Amygdala (tissue), 56 donors: ENCODE measurements at places on chromosomes 7 and 10.

GRCh38 chr7:26930845-26931244 lies 66.5 kb upstream of the SKAP2 start:
- no peak for DNase-seq

DNA sequence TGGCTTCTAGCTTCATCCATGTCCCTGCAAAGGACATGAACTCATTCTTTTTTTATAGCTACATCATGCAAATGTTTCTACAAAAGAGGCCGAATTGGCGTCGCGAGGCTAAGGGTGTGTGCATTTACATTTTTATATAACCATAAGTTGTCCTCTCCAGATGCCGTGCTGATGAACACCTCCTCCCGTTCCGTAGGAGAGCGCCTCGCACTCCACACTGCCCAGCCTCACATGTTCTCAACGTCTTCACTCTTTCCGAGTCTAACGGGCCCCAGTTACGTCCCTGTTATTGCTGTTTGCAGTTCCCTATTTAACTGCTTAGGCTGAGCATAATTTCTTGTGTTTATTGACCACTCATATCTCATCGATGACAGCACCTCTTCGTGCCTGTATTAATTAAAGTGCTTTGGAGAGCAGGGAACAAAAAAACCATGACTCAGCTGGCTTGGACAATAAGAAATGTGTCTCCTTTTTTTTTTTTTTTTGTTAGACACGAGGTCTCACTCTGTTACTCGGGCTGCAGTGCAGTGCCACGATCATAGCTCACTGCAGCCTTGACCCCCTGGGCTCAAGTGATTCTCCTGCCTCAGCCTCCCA lies 113.5 kb upstream of the SDK1 start:
- no peak for DNase-seq

DNA sequence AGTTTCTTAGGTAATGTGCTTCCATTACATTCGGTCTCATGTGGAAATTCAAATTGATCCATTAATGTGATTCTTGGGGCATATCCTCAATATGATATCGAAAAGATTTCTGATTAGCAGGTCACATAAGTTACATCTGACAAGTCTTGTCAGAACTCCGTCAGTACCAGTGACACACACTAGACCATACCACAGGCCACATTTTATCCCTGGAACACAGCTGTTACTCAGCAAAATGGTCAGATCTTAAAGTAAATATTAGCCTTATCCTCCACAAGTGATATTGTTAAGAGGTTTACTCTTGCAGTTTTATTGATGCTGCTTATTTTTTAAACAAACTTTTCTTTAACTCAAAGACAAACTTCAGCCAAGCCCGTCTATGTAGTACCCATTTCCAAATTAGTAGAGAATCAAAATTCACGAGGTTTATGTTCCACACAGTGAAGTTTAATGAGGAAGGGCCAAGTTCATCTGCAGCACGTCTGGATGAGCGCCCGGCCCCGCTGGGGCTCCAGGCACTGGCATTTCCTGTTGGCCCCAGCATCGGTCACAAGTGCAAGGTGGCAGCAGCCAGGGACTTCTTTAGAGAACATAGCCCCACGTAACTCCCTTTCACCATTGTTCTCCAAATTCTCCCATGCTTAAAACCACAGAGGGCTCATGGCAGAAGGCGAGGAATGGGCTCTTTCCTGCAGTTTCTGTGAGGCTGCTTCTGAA lies 132.2 kb downstream of the VIPR2 start:
- peak; percentile 77 for DNase-seq

GRCh38 chr10:101228153-101228965 lies 904 bp downstream of the LBX1 start:
- DNase-seq, result no peak

DNA sequence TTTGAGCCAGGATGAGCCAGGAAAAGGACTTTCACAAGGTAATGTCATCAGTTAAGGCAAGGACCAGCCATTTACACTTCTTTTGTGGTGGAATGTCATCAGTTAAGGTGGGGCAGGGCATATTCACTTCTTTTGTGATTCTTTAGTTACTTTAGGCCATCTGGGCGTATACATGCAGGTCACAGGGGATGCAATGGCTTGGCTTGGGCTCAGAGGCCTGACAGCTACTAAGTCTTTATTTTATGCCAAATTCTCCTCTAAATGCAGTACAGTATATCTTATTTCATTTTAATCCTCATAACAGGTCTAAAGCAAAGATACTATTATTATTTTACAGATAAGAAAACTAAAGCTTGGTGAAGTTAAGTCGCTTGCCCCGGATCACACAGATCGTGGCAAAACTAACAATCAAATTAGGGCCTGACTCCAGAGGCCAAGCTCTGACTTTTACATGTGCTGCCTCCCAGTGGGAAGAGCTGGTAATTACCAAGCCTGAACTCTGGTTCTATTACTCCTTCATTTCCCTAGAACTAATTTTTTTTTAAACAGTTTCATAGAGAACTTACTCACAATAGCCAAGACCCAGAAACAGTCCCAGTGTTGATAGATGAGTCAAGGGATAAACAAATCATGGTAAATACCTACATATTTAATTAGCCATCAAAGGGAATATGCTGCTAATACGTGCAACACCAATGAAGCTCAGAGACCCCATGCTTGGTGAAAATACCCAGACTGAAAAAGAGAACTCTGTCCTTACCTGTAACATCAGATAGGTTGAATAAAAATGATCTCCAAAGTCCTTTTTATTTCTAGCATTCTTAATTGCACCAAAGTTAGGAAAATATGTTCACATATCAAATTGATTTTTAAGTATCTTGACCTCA lies 35.4 kb downstream of the C7orf25 start:
- no peak for DNase-seq

DNA sequence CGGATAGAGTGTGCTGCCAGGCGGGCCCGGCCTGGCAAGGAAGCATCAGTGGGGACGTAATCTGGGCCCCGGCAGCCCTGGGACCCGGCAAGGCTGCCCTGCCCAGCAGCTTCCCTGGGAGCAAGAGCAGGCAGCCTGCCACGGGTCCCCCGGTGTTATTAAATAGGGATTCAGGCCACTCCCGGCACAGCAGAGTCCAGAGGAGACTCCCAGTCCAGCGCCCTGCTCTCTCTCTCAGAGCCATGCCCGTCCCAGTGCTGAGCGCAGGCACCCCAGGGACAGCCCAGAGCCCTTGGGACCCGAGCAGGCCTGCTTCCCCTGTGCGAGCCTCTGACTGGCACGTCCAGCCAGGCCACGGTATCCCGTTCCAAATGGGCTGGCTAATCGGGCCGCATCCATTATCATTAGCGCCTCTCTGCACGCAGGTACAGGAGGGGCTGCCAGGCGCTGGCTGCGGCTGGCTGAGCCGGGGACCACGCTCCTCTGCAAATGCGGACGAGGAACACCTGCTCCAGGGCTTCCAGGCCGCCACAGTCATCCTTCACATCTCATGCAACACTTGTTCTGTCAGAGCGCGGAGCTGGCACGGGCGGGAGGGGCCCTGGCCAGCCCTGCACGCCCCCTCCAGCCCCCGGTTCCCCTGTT lies 344.2 kb upstream of the MKI67 start:
- DNase-seq, result no peak

- DNase-seq, result no peak
Measured at GRCh38 chr7:113268757-113269156, 150.4 kb upstream of the SMIM30 start.

DNA sequence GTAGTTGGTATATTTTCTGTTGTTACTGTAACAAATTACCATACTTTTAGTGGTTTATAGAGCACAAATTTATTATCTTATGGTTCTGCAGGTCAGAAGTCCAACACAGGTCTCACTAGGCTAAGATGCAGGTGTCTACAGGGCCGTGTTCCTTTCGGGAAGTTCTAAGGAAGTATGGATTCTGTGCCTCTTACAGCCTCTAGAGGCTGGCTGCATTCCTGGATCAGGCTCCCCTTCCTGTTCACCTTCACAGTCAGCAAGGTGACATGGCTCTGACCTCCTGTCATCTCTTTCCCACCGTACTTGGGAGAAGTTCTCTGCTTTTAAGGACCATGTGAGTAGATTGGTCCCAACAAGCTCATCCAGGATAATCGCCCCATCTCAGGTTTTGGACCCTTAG lies 37.3 kb downstream of the BMPR1A start:
- no peak for DNase-seq

DNA sequence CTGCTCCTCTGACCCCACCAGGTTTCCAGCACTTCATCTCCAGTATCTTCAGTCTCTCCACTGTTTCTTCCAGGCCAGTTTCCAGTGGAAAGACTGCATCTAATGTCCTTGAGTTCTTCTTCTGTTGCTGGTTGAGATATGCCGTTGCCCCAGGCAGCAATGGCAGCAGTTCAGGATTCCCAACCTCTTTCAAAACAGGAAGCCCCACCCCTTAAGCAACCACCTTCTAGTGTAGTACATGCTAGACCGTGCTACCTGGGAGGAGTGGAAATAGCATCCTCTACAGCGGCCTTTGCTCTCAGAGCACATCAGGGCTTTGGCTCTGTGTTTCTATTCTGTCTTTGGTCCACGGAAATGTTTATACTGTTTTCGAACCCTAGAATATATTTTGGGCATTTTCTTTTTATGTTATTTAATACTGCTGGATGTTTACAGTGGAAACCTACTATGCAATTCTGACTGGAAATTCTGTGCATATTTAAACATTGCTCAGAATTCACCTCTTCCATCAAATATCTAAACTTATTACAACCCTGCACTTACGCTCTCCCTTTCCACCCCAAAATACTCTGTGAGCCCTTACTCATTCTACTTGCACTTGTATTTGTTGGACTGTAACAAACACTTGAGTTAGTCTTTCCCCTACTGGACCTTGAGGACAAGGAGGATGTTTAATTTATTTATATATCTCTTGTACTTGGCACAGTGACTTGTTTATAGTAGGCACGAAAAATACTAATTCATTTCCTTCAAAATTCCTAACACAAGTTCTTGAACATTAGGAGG lies 8.5 kb upstream of the BPGM start:
- no peak for DNase-seq

- no peak for DNase-seq
Measured at GRCh38 chr10:24153031-24153430, 55.9 kb upstream of the KIAA1217 start.

GRCh38 chr10:8617792-8618191 lies 563.3 kb downstream of the GATA3 start:
- no peak for DNase-seq

DNA sequence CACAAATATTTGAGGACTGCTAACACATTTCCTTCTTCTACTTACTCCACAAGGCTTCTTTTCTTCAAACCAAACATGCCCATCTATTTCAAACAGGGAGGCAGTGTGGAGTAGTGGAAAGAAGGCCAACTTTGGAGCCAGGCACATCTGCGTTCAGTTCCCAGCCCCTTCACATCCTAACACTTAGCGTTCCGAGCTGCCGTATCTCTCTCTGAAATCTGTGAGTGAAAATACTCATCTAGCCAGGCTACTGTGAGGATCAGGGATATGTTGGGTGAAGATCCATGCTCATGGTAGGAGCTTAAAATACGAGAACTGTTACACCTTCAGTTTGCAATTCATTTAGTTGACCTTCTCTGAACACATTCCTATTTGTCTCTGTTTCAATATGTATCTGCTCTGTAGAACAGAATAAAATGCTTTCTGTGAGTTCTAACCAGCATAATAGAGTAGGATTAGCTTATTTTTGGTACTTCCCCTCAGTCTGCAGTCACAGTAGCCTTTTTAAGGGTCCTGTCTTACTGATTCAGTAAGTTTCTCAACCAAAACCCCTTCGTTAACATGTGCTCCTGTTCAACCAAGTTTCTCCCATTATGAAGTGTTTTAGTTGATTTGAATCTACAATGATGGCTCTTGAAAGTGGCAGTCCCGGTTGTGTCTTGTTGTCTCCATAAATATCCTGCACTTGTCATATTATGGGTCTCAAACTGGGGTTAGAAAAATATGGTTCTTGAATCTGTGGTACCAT lies 3.3 kb upstream of the MEST start:
- DNase-seq, result no peak

DNA sequence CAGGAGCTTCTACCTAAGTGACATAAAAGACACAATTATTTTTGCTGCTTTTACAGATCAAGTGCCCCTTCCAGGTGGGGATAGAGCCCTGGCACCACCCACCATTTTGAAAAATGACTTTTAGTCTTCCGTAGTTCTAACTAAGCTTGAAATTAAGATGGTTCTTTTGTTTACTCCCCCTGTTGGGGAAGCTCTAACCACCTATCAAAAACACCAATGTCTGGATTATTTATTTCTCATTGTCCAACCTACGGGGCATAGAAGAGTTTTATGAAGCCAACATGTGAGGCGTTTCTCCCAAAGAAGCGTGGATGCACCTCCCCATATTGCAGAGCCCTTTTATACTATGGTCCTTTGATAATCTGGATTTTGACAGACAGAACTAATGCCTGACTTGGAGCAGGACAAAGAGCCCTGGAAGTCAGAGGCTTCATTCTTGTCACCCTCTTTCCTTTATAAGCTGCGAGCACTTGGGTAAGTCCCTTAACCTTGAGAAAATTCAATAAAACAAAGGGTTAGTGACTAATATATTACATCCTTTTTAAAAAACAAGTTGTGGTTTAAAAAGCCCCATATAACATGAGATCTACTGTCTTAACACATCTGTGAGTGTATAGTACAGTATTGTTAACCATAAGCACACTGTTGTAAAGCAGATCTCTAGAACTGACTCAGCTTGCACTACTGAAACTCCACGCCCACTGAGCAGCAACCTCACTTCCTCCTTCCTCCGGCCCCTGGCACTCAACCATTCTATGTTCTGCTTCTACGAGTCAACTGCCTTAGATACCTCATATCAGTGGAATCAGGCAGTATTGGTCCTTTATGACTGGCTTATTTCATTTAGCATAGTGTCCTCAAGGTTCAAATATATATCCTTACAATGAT lies 67.5 kb downstream of the ATXN7L1 start:
- DNase-seq, result no peak

GRCh38 chr7:16785846-16786245 lies 19.0 kb downstream of the AGR2 start:
- no peak for DNase-seq

- no peak for DNase-seq
Measured at GRCh38 chr10:28578454-28578853, 45.5 kb downstream of the WAC start.

GRCh38 chr10:44968091-44968490 lies 8.5 kb downstream of the RASSF4 start:
- no peak for DNase-seq

DNA sequence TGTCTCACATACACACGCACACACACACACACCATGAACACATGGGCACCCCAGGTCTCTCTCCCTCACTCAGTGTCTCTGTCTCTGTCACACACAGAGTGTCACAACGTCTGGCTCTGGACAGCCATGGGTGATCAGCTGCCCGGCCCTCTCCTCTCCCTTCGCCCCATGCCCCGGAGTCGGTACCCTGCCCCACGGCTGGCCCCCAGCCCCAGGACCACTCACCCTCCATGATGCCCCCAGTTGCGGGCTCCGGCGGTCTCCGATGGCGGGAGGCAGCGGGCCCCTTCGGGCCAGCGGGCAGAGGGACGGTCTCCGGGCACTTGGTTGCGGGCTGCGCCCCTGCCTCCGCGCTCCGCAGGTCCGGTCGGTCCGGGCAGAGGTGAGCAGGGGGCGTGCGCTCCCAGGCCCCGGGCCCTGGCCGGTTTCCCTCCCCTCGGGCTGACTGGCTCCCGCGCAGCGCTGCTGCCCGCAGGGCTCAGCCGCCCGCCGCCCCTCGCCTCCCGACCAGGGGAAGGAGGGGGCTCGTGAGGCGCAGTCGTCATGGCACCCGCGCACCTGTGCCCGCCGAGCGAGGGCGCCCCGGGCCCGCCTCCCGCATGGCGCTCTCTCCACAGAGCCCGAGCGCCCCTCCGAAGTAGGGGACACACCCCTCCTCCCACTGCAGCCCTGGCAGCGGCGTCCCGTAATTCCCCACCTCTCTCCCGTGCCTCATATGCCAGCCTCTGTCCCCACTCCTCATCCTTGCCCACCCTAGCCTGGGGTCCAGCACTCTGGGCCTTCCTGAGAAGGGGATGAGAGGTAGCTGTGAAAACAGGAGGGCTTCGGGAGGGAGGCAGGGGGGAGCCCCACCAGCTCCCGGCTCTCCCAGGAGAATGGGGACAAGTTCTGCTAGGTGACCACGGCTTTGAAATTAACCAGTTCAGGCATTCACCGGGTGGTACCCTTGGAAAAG lies at the start of gene NPFFR1:
NPFFR1 (minus strand) TSS at position 560 of the 955 bp plus-strand sequence; CDS start at position 232, 328 bp downstream.
- DNase-seq, result no peak
